ENCODE measurements at places on chromosomes 7 and 10. TPM values are rescaled to one million over a fixed set of nuclear protein-coding genes. Genes with fewer than 3 reads are reported as not detected.

SNCG gene
- 60.4 TPM for total RNA-seq

GRCh38 chr10:71021402-71021801 lies 133.0 kb upstream of the PCBD1 start:
- H3K36me3 ChIP-seq = no peaks in the 10 kb centered on the region
- H3K27ac ChIP-seq = no peak overlapping the region
- DNase-seq = no peak

DNA sequence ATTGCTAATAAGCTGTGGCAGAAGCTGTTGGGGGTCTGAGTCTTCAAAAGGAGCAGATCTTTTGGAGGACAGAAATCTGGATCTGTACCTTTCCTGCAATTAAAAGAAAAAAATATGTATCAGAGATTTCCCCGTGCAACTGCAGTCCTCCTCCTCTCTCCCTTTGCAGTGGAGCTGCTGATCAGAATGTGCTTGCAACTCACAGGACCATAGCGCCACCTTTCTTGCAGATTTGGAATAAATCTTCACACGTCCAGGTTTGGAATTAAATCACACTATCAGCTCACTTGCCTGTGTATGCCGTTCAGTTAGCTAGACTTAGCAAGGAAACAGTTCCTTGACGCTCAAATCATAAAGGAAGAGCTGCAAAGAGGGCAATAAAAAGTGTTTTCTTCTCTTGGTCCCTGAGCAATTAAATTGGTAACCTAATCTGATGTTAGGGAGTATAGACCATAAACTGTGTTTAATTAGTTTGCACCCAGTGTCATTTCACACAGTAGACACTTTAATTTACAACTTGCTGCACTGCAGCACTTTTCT lies 77.4 kb downstream of the PON1 start:
- H3K27me3 ChIP-seq = no peaks in the 10 kb centered on the region
- peak overlapping the region; percentile 29 for H3K4me3 ChIP-seq

GRCh38 chr7:76354516-76354915 lies 4.3 kb downstream of the YWHAG start:
- DNase-seq = no peak
- no peak overlapping the region for H3K4me3 ChIP-seq
- H3K27ac ChIP-seq = no peak overlapping the region
- no peaks in the 10 kb centered on the region for H3K27me3 ChIP-seq
- peaks cover 52% of the 10 kb centered on the region for H3K36me3 ChIP-seq

- DNase-seq = no peak
- peaks cover 25% of the 10 kb centered on the region for H3K4me1 ChIP-seq
- no peaks in the 10 kb centered on the region for H3K36me3 ChIP-seq
- H3K4me3 ChIP-seq = no peak overlapping the region
Measured at GRCh38 chr10:15486404-15486803, 115.3 kb upstream of the FAM171A1 start.

DNA sequence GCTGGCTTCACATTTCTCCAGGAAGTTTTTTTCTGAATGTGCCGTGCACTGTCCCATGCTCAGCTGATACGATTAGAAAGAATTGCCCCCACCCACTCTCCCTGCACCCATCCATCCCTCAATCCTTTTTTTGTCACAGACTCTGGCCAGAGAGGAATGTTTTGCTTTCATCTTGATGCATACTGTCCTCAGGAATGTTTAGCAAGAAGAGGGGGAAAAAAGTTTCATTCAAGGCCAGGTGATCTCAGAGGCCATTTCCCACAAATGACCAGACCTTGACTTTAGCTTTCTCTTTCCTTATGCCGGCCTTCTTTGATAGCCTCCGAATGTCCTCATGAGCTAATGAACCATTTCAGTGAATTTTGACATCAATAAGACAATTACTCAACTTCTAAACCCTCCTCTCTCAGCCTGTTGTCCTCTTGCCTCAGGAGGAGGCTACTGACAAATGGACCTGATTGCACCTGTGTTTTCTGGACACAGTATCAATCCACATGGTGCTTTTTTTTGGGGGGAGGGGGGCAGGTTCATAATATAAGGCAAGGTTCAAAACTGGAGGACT lies 105.0 kb upstream of the KLF6 start:
- no peaks in the 10 kb centered on the region for H3K27me3 ChIP-seq
- peak overlapping the region; percentile 13 for H3K4me3 ChIP-seq
- no peaks in the 10 kb centered on the region for H3K36me3 ChIP-seq
- H3K27ac ChIP-seq = peak overlapping the region; percentile 90
- H3K4me1 ChIP-seq = peaks cover 60% of the 10 kb centered on the region

DNA sequence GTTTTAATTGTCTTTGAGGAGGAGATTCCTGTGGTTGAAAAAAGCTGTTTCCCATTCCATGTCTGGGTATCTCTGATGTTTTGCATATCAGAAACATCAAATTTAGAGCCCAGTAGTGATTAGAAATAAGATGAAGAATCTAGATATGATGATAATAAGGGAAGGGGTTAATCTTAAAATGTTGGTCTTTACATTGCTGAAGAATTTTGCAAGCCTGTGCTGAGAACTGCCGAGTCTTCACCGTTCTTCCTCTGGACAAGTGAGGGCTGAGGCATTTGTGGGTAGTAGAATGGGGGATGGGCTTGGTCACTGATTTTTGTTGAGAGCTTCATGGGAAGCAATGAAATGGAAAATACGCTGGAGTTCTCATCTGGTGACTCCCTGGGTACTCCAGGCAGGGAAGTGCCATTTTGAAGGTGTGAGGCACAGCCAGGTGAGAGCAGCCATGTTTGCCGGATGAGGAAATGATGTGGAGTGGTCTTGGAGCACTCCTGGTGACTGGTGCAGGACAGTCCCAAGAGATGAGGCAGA lies 10.2 kb downstream of the TCF7L2 start:
- H3K27me3 ChIP-seq = no peaks in the 10 kb centered on the region
- no peak overlapping the region for H3K4me3 ChIP-seq
- H3K27ac ChIP-seq = no peak overlapping the region

GRCh38 chr10:52283174-52283573 lies 30.9 kb upstream of the DKK1 start:
- no peak for DNase-seq
- no peaks in the 10 kb centered on the region for H3K4me1 ChIP-seq

NPFFR1 gene
- not detected for total RNA-seq

CLDN4 gene
- 787 TPM for total RNA-seq

NKX1-2 gene
- 0.48 TPM for total RNA-seq

DNA sequence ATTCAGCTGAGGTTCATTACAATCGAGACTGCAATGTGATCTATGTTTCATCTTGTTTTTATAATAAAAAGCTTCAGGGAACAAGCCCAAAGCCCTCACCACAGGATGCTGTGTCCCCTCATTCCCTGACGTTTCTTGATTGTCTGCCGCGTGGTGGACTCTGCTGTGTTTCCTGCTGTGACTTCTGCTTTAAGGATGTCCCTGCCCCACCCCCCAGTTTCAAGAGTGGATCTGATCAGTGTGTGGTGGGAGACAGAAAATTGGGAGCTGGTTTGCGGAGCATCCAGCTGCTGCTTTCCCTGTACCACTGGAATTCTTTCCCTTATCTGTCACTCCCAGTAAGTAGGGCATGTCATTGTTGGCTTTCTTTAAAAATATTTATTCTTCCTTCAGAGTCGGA lies 86.2 kb downstream of the CREM start:
- H3K27me3 ChIP-seq = no peaks in the 10 kb centered on the region
- no peak for DNase-seq
- peaks cover 13% of the 10 kb centered on the region for H3K4me1 ChIP-seq
- H3K27ac ChIP-seq = no peak overlapping the region

SPOCK2 gene
- total RNA-seq = 13.8 TPM

DNA sequence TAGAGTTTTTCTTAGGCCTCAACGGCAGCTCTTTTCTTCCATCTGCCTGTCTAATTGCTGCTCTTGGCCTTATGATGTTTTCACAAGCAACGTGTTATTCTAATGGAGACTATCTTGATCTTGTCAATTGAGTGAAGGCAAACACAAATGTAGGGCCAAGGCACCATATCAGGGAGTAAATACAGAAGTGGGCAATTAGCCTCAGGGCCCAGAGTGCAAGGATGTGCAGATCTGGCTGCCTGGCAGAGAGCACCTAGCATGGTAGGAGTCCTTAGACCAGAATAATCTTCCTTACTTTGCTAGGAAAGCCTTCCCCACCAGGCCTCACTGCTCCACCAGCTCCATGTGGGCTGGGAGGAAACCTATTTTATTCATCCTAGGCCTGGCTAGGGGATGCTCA lies 590.9 kb downstream of the LRMDA start:
- H3K4me1 ChIP-seq = peaks cover 23% of the 10 kb centered on the region
- H3K27ac ChIP-seq = no peak overlapping the region
- peaks cover 52% of the 10 kb centered on the region for H3K27me3 ChIP-seq
- DNase-seq = no peak
- no peaks in the 10 kb centered on the region for H3K36me3 ChIP-seq

DNA sequence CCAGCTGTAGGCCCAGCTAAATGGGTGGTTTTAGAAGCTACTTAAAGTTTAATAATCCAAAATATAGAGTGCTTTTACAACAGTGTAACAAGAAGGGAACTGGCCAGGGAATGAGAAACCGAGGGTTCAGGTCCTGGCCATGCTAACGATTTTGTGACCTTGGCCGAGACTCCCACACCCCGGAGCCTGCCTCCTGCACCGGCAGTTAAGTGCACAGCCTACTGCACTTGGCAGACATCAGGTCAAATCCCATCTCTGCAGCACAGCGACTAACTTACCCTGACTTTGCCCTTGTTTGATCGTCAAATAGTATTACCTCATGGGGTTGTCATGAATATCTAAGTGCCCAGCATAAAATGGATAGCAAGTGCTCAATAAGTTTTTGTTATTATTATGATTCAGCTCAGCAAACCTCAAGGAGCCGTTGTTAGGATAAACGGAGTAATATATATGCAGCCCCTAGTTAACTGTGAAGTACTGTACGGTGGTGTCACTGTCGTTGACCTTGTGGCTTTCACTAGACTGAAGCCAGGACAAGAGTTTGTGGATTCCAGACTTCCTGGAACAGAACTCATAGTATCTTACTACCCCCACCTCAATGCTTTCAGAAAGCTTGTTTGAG lies 35.5 kb downstream of the LYZL1 start:
- no peaks in the 10 kb centered on the region for H3K27me3 ChIP-seq
- no peak for DNase-seq
- peaks cover 32% of the 10 kb centered on the region for H3K4me1 ChIP-seq
- H3K4me3 ChIP-seq = no peak overlapping the region

DNA sequence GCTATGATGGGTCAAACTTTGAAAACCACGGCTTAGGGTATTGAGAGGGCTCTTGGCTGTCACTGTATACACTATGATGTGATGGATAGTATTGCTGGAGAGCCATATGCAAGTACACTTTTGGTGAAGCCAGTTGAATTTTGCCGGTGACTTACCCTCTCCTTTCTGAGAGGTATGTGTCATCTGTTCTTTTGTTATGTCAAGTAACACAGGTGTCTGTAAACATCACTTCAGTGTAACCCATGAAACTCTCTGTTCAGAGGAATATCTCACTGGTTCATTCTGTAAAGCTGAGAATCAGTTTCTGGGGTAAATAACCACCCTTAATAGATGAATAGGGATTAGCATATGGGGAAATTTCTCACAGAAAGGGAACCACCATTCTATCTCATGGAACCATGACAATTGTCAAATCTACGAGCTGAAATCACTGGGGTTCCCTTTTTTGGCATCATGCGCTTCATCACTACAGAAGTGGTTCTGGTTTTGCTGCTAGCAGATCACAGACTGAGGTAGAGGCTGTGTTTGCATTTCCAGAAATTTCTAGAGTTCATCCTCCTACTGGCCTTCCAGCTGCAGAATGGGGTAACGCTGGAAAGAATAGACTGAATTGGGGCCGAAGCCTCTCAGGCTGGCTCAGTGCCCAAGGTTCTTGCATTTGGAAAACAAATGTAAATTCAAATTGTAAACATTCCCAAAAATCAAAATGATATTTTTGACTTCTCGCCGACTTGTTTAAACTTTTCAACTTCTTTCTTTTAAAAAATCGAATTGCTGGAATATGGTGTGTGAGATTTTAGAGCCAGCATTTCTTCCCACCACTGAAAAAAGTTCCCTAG lies 83.3 kb upstream of the CREB5 start:
- no peaks in the 10 kb centered on the region for H3K36me3 ChIP-seq
- no peak overlapping the region for H3K4me3 ChIP-seq
- H3K27me3 ChIP-seq = peaks cover 3% of the 10 kb centered on the region
- DNase-seq = no peak
- peaks cover 22% of the 10 kb centered on the region for H3K4me1 ChIP-seq
- H3K27ac ChIP-seq = no peak overlapping the region

- no peaks in the 10 kb centered on the region for H3K4me1 ChIP-seq
- H3K4me3 ChIP-seq = no peak overlapping the region
- H3K27ac ChIP-seq = no peak overlapping the region
Measured at GRCh38 chr7:31663072-31663471, 23.9 kb upstream of the PPP1R17 start.

GRCh38 chr10:57830877-57831560 lies 436.7 kb downstream of the IPMK start:
- no peaks in the 10 kb centered on the region for H3K36me3 ChIP-seq
- no peaks in the 10 kb centered on the region for H3K27me3 ChIP-seq
- H3K4me1 ChIP-seq = no peaks in the 10 kb centered on the region
- no peak overlapping the region for H3K4me3 ChIP-seq
- H3K27ac ChIP-seq = peak overlapping the region; percentile 9

DNA sequence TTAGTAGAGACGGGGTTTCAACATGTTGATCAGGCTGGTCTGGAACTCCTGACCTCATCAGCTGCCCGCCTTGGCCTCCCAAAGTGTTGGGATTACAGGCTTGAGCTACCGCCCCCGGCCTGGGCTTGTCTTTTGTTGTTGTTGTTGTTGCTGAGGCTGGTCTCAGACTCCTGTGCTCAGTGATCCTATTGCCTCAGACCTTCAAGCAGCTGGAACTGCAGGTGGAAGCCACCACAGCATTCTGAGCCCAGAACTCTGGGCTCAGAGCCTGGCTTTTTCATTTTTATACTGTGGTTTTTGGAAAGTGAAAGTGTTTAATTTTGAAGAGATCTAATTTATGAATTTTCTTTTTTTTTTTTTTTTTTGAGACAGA lies 16.2 kb upstream of the DNAJB6 start:
- DNase-seq = no peak
- no peak overlapping the region for H3K4me3 ChIP-seq
- H3K27ac ChIP-seq = no peak overlapping the region
- H3K36me3 ChIP-seq = no peaks in the 10 kb centered on the region
- H3K4me1 ChIP-seq = no peaks in the 10 kb centered on the region

DNA sequence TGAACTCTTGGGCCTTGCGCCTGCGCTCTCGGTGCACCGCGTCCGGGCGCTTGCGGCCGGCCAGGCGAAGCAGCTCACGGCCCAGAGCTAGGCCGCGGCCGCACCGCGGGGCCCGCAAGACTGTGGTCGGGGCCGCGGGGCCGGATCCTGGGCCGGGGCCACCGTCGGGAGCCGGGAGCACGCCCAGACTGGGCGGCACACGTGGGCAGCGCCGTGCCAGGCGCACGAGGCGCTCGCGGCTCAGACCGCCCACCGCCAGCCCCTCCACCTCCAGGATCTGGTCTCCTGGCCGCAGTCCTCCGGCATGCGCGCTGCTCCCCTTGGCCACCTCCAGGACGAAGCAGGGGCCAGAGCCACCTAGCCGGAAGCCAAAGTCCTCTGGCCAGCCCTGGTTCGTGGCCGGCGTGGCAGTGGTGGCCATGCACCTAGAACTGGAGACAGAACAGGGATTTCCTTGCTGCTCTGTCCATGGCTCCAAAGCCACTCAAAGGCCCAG lies at the start of gene GRID2IP:
Gene GRID2IP, minus strand, starts transcription at position 446 of the 496 bp plus-strand sequence. Its CDS starts 25 bp downstream, at position 421.
- no peak within 1 kb of the TSS for H3K27ac ChIP-seq
- no peaks in the 10 kb centered on the region for H3K4me1 ChIP-seq
- no peak for DNase-seq
- H3K4me3 ChIP-seq = no peak within 1 kb of the TSS
- H3K27me3 ChIP-seq = peaks cover 4% of the 10 kb centered on the region
- no peaks in the 10 kb centered on the region for H3K36me3 ChIP-seq
